RCC 7860 (cell line): ENCODE measurements at places on chromosomes 11 and 22.

DNA sequence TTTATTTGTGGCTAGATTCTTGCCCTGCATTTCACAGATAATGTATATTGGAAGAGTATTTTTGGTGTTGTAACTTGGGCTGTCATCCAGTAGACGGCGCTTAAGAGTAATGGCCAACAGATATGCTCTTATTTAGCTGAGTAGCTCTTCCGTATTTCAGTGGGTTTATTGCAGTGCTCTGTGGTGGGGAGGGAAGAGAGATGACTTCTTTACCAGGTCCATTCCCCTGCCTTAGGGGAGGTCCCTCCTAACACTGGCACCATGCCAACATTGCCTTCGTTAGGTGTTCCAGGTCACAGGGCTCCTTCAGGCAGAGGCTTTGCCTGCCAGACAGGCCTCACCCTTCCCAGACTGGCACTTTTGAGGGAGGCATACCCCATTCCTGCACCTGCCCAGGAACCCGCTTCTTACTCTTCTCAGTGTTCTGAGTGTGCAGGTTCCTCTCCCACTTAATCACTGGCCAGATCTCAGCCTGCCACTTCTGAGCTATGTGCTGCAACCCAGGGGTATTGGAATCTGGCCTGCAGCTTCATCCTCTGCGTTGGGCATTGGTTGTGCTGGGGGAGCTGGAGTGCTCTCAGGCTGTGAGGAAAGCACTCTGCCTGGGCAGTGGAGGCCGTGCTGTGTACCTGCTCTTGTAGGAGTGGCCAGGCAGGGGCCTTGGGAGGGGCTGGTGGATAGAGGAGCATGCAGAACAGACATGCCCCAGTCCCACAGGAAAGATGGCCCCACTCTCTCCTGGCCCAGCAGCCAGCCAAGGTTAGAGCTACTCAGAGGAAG, 29.4 kb upstream of the SLN start:
- no peak for DNase-seq

DNA sequence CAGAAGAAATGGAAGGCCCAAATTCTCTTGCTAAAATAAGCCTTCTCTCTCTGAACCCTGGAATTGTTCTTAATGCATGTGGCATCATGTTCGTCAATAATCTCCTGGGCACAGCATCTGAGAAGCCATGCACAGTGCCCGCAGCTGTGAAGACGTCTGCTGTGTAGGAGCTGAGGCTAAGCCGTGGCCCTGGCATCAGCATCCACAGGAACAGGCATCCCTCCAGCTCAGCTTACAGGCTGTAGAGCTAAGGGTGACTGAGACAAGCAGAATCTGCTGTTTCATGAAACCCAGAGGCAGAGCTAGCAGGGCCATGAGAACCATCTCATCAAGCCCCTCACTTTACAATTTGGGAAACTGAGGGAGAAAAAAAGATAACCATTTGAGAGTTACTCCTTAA, 60.6 kb downstream of the SEZ6L start:
- no peak for DNase-seq

- DNase-seq, result no peak
Measured at GRCh38 chr11:83836883-83837654, 550.9 kb upstream of the CCDC90B start.

DNA sequence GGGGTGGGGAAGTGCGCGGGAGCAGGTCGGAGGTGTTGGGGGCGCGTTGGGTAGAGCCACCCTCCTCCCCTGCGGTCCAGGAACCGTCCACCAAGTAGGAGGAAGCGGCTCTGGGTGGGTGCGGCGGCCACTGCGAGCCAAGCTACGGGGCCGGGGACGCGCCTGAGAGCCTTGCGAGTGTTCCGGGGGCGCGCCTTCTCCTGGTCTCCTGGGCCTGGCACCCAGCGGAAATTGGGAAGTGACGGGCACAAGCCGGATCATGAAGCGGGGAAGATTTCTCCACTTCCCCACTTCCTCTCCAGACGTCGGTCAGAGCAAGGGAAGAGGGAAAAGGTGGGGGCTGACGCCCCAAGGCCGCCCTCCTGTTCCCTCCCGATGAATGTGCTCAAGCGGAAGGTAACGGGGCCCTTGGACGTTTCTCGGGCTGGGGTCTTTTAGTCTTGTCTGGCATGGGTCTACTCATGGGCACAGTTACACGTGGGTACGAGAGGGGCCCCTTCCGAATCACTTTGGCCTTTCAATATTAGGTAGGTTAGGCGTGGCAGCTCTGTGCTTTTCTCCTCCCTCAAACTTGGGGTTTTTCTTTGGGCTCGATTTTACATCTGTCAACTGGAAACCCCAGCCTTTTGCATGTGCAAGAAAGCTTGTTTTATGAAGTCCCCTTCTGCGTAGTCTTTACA, 865 bp downstream of the RBM14 start:
- DNase-seq, result peak; percentile 6

DNA sequence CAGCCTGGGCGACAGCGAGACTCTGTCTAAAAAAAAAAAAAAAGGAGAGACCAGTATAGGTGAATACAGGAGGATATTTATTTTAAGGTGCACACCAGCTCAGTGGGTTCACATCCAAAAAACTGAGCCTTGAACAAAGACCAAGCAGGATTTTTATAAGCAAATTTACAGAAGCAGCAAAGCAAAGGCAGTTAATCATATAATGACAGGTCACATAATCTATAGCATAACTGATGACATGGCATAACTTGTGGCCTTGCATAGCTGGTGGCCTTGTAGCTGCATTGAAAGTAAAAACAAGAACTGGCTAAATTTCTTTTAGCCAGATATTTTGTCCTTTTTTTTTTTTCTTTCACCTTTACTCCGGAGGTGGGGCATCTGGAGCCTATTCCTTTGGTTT, 2.7 kb upstream of the PLAAT3 start:
- DNase-seq, result no peak

DNA sequence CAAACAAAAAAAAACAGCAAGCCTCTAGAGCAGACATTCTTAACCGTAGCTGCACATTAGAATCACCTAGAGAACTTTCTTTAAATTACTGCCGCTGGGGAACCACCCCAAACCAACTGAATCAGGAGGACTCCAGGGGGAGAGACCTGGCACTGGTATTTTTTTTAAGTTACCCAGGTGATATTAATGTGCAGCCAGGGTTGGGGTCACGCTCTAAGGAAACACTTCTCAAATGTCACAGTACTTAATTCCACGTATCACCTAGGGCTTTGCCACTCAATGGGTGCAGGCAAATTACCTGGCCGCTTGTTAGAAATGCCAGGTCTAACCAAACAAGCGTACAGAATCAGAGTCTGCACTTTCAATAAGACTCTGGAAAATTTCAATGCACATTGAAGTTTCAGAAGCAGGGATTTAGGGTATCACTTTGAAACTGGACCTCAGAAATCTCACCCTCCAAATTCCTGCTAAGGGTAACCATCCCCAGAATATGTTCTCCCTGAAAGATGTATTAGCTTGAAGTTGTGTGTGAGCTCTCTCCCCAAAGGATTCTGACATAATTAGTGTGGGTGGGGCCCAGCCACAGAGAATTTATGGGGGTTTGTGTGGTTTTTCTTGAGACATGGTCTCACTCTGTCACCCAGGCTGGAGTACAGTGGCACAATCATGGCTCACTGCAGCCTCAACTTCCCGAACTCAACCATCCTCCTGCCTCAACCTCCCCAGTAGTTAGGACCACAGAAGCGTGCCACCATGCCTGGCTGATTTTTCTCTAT, 12.7 kb upstream of the ISX start:
- no peak for DNase-seq

- no peak for DNase-seq
Measured at GRCh38 chr11:63920939-63921417, 4.0 kb upstream of the RCOR2 start.

GRCh38 chr11:118766035-118766434, 24.9 kb downstream of the DDX6 start:
- DNase-seq, result no peak

DNA sequence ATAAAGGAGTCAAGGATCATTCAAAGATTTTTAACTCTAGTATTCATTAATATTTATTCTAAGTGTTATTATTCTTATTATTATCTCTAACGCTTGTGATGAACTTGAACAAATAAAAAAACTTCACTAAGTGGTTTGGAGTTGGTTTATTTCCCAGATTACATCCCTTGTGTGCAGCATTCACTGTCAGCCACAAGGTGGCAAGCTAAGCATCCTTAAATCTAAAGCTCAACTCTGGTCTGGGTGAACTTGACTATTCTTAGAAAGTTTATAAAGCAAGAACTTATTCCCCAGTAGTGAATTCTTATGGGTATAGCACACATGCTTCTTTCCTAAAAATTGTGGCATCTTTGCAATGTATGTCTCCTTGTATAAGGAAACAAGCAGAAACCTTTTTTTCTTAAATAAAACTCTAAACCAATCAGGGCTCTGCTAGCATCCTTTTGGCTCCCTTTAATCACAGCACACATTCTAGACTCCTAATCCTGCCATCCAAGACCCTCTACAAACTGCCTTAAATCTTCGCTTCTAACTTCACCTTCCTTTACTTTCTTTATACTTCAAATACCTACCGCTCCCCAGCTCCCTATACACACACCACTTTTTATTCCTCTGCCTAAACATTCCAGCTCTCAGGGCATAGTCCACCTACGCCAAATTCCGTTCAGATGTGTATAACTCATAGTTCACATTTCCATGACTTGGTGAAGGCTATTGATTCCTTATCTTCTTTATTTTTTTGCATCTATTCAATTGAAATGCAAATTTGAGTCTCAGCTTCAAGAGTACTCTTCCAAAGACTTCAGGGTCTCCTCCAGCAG, 1068.8 kb downstream of the DLG2 start:
- DNase-seq, result peak; percentile 27

GRCh38 chr11:100319691-100320090, 367.4 kb upstream of the ARHGAP42 start:
- no peak for DNase-seq

DNA sequence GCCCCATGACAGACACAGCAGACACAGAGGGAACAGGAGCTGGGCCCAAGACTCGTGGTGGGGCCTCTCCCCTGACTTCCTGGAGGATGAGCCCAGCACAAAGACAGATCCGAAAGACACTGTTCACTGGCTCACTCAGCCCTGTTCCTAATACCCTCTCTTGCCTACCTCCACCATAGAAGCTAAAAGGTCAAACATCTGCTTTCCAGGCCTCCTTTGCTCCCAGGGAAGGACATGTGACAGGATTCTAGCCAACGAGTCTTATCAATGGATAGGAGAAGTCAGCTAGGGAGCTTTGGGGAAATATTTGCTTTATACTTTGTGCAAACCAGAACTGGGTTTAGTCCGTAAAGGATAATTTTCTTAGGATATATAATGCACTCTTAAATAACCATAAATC, 8.4 kb upstream of the CLMP start:
- DNase-seq, result no peak

DNA sequence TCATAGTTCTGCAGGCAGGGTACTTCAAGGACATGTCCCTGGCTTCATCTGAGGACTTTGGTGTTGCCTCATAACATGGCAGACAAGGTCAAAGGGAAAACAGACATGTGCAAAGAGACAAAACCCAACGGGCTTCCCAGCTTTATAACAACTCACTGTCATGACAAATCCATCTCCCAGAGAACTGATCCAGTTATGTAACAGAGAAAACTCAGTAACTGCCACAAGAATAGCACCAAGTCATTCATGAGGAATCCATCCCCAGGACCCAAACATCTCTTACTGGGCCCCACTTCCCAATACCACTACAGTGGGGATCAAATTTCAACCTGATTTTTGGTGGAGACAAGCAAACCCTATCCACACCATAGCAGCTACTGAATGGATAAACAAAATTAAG, 13.0 kb downstream of the OR52N4 start:
- no peak for DNase-seq

DNA sequence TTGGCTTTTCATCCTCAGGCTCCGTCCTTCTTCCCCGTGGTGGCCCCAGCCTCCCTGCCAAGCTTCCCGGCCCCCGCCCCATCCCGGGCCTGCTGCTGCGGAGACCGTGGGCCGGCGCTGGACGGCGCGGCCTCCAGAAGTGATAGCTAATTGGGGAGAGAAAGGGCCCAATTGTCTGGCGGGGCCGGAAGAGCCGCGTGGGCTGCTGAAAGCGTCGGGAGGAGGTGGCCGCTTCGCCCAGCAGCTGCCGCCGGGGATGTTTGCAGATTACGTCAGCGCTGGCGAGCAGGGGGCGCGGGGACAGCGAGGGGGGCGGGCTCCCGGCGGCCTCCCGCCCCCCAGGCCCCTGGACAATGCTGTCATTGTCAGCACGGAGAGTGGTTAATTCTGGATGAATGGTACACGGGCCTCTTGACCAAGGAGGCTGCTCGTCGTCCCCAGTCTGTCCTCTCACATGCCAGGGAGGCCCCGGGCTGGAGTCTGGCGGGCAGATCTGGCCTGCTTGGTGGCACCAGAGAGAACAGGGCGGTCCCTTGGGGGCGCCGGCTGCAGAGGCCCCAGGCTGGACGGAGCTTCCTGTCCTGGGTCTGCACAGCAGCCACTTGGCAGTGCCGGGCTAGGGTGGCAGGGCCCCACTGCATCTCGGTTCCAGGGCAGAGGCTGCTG, 1.6 kb downstream of the SMIM38 start:
- no peak for DNase-seq

- no peak for DNase-seq
Measured at GRCh38 chr11:43547430-43547831, 133.1 kb upstream of the HSD17B12 start.
